ENCODE measurements at places on chromosomes 5 and 9.

- DNase-seq: no peak
Measured at GRCh38 chr5:16411741-16412455, 53.7 kb downstream of the ZNF622 start.

- DNase-seq: no peak
Measured at GRCh38 chr5:152403046-152403445, 2.0 kb downstream of the NMUR2 start.

- DNase-seq: no peak
Measured at GRCh38 chr9:98317134-98317857, 61.8 kb upstream of the TBC1D2 start.

GRCh38 chr5:97750576-97750975, 567.5 kb upstream of the RIOK2 start:
- DNase-seq: no peak

GRCh38 chr5:102991802-102992201, 128.1 kb downstream of the GIN1 start:
- DNase-seq: no peak

DNA sequence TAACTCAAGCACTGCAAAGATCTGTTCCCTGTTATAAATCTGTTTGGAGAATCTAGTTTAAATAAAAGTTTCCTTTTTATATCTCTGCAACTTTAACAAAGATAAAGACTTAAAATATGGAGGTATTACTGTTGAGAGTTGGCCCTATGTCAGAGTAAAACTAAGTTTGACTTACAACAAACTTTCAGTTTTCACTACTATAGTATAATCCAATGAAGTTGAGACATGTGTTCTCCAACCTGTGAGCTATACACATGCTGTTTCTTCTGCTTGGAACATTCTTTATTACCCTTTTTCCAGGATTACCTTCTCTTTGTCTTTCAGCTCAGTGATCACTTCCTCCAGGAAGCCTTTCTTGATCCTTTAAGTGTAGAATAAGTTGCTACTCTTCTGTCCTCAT, 1109.3 kb downstream of the MAT2B start:
- no peak for DNase-seq

DNA sequence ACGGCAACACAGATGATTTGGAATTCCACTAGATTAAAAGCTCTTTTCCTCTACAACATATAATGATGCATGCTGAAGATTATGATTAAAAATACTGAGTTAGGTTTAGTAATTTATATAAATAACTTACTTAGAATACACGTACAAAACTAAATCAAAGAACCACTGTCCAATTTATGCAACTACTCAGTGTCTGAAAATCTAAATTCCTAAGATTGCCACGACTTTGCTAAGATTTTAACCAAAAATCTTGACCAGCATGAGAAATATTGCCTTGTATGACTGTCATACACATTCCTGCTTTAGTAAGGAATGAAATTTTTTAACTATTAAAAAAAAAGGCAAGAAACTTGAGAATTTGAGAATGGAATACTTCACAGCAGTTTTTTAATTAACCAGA, 292.4 kb downstream of the ZNF608 start:
- DNase-seq: no peak

DNA sequence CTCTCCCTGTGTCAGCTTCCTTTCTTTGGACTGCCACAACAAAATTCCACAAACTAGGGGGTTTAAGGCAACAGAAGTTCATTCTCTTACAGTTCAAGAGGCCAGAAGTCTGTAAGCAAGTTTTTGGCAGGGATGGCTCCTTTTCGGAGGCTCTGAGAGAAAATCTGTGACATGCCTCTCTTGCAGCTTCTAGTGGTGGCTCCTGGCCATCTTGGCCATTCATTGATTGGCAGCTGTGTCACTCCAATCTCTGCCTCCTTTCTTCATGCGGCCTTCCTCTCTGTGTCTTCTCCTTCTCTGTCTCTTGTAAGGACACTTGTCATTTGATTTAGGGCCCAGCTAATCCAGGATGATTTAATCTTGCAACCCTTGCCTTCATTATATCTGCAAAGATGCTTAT, 2.0 kb upstream of the NEUROG1 start:
- no peak for DNase-seq

- DNase-seq: peak; percentile 10
Measured at GRCh38 chr5:172450861-172451695, 3.2 kb downstream of the SH3PXD2B start.

- DNase-seq: no peak
Measured at GRCh38 chr5:62783374-62784057, 204.9 kb downstream of the LRRC70 start.

- DNase-seq: no peak
Measured at GRCh38 chr9:87685871-87686519, 39.9 kb upstream of the CTSL start.

DNA sequence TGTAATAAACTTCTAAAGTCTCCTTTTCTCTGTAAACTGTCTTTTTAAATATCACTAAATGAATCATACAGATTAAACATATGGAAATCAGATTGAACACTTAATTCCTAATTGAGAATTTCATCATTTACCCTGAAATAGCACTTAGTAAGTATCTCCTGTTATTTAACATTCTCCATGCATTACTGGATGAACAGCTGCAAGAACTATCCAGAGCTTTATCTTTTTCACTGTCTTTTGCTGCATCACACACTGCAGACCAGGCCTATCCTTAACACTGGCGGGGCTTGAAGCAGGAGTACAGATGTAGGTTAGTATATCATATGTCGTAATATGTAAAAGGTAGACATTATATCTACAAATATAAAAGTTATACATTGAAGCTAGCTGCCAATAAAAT, 108.7 kb upstream of the EFNA5 start:
- no peak for DNase-seq

GRCh38 chr5:57816108-57816507, 333.5 kb upstream of the ACTBL2 start:
- no peak for DNase-seq

DNA sequence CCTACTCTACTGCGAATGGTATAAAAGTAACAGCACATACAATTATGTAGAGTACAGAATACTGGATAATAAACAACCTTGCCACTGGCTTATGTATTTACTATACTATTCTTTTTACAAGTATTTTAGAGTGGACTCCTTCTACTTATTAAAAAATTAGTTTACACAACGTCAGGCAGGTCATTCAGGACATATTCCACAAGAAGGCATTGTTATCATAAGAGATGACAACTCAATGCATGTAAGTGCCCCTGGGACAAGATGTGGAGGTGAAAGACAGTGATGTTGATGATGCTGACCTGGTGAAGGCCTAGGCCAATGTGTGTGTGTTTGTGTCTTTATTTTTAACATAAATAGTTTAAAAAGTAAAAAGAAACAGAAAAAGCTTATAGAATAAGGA, 421.7 kb downstream of the CDH12 start:
- no peak for DNase-seq

DNA sequence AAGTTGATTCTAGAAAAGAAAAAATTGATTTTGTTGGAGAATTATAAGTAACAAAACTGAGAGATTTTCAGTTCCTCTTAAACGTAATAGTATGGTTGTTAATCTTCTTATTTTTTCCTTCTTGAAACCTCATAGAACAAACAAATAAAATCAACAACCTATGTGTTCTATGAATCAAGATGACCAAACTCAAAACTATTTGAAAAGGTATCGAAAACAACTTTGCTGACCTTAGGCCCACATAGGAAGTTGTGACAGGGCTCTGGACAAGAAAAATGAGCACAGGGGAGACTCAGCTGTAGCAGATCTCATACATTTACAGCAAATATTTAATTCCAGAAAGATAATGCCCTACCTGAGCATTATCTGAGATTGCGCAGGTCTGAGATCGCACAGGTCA, 169.4 kb upstream of the CCNH start:
- DNase-seq: no peak

GRCh38 chr9:101472891-101473290, 37.3 kb upstream of the ALDOB start:
- DNase-seq: no peak

- no peak for DNase-seq
Measured at GRCh38 chr9:133754187-133754586, 16.0 kb upstream of the SARDH start.

GRCh38 chr5:117131048-117131679, 556.5 kb upstream of the SEMA6A start:
- DNase-seq: no peak

DNA sequence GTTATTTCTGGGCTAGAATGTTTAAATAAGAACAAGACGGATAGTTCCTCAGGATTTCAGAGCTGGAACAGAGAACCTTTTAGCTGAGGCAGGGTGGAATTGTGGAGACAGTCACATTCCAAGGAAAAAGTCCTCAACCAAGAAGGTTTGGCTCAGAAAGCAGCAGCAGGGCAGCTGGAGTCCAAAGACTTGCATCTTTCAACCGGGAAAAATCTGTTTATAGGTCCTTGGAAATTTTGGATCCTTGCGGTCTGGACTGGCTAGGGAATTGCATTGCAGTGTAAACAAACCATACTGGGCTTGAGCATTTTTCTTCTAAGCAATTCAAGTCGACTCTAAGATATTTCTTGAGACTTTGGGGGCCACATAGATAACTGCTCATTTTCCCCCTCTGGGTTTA, 40.8 kb upstream of the HMHB1 start:
- DNase-seq: no peak

Data from T-cell (primary cell).